ENCODE measurements at places on chromosomes 5 and 9. TPM values are rescaled to one million over a fixed set of nuclear protein-coding genes. Genes with fewer than 3 reads are reported as not detected.

GRCh38 chr5:39426051-39426745, 1.4 kb upstream of the DAB2 start:
- DNase-seq, result peak; percentile 35

DNA sequence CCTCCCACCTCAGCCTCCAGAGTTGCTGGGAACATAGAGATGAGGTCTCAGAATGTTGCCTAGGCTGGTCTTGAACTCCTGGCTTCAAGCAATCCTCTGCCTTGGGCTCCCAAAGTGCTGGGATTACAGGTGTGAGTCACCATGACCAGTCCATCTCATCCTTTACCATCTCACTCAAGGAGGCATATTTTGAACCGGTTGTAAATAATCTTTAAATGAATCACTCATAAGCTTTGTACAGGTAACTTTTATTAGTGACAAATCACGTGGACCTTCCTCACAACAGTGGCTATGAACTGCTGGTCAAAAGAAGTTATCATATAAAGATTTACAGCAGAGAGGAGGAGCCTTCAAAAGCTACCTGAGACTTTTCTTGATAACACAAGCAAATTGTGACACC, 70.7 kb downstream of the RFK start:
- no peak for DNase-seq

GRCh38 chr9:97491216-97491999, 10.1 kb upstream of the TMOD1 start:
- no peak for DNase-seq

DNA sequence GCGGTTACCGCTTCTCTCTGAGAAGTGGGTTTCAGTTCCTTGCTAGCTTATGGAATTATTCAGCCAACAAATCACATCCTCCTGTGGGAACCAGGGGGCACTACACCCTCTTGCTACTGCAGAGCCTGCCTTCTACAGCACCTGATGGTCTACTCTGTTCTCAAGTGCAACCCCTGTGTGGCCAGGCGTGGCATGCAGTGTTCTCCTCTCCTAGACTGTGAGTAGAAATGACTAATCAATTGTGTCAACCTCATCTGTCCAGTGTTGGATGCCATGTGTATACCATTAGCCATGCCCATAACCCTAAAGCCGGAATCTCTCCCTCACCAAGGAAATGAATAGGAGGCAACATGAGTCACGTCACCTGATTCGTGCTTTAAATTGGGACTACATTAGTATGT, 117.2 kb upstream of the LIFR start:
- DNase-seq, result no peak

DNA sequence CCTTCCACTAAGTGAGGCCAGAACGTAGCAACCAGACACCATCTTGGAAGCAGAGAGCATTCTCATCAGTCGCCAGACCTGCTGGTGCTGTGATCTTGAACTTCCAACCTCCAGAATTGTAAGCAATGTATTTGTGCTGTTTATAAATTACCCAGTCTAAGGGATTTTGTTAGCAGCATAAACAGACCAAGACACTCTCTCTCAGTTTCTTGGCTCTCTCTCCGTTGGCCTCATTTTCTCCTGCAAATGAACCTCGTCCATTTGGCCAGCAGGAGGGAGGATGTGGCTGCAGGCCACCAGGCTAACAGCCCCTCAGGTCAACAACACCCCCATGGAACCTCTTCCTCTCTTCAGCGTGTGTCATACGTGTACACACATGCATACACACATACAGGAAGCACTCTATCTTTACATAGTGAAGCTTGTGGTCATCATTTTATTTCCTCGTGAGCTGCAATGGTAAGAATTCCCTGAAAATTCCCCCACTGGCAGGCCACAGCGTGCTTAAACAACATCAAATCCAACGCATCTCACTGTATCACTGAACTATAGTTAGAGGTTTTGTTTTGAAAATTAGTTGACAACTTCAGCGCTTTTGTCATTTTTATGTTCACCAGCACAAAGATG, 62.8 kb upstream of the PPP1R26 start:
- no peak for DNase-seq

- peak; percentile 94 for DNase-seq
These were observed 42.5 kb downstream of the FRMPD1 start for GRCh38 chr9:37693260-37693659.

DNA sequence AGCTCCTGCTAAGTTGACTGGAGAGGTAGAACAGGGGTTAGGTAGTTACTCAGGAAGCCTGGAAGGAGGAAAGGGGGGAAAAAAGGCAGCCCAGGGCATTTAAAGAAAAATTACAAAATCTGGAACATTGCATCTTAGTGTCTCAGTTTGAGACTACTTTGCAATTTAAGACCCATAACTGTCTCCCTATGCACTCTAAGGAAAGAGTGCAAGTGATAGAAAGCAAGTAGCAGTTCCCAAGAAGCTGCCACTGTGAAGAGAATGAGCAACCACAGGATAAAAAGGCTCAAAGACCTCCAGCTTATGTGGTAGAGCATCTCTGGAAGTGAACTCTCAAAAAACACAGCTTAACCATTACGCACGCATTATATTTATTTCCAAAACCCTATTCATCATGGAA, 141.8 kb downstream of the SLCO4C1 start:
- no peak for DNase-seq

DNA sequence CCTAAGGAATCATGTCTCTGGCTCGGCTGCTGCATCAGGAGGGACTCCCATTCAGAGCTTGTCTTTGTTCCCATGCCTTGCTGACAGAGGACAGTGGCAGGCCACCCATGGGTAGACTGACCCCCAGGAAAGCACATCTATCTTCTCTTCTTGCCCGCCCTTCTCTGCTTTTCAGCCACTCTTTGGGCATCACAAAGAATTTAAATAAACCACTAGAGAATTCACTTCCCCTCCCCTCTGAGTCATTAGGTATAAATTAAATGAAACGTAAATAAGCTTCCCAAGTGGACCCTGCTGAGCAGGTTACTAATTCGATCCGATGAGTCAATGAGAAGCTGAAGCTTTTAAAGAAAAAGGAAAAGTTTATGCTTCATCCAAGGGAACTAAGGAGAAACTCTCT, 97.0 kb downstream of the DRD1 start:
- no peak for DNase-seq

GRCh38 chr5:154159343-154159742, 31.2 kb upstream of the GALNT10 start:
- DNase-seq, result peak; percentile 39

DNA sequence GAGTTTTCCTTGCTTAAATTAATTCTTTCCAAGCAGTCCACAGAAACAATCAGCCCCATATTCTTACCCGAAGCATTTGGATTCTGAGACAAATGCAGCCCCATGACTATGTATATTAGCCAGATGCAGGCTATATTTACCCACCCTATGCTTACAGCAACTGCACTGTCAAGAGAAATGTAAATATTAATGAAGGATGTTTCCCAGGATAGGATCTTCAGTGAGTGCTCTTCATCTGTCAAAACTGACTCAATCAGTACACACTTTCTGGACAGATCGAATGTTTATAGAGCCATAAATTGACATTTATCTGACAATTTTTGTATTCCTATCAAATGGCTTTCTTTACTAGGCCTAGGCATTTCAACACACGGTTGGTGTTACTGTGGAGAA, 725.3 kb upstream of the SEMA6A start:
- DNase-seq, result no peak

- peak; percentile 76 for DNase-seq
These were observed 20.3 kb downstream of the ANXA2R start for GRCh38 chr5:43019614-43020398.

DNA sequence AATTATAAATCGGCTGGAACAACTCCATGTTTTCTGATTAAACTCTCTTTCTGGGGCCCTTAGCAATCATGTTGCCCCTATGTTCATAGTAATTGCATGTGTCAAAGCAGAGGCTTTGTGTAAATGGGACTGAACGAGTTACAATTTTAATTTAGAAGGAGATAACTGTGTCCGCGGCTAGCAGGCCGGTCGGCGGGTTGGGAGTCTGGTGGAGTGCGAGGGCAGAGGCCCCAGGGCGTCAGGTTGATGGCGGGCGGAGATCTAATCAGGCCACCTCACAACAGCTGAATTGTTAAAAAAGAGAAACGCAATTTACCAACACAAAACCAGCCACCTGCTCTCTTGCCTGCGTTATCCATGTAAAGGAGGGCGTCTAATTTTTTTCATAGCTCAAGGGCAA, 134.9 kb upstream of the LPCAT1 start:
- DNase-seq, result no peak

GRCh38 chr5:139474890-139475791, 4.3 kb downstream of the SMIM33 start:
- peak; percentile 84 for DNase-seq

DNA sequence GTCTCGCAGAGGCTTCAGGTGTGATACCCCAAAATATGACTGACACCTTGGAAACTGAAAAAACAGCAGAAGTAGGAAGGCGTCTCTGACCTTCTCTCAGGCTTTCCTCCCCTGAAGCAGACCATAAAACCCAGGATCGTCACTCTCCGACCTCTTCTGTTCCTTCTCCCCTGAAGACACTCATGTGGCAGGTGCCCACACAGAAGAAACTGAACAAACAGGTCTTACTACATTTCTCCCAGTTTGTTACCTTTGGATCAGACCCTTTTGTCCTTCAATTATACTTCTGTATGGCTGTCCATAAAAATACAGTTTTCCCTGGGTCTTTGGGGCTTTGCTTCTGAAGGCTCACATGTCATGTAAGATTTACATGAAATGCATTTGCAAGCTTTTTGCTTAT, 10.3 kb upstream of the PRUNE2 start:
- DNase-seq, result no peak

DNA sequence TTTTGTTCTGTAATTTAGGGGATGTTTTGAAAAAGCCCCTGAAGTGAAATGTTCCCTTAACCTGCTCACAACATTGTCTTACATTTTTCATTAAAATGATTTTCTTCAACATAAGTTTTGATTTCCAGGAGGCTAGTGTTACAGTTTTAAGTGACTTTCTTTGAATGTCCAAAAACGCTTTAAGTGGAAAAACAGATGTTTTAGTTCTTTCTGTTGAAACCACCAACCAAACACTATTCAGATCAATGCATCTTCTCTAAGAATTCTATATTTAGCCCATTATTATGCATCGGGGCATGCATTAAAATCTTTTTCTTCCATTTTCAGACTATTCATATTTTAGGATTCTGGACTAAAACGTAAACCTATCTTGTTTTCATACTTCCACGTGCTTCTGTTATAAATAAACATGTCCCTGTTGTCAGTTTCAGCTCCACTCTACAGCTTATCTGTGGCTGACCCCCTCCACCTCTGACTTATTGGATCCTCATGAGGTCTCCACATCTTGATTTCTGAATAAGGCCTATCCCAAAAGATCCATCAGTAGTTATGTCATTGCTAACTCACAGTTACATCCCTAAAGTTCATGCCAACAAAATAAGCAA, 882.3 kb upstream of the SEMA6A start:
- no peak for DNase-seq

- DNase-seq, result no peak
These were observed 248.7 kb downstream of the TAF11L14 start for GRCh38 chr5:17882760-17883488.

HRH2 gene
- total RNA-seq, result not detected

TDRD7 gene
- 6.2 TPM for total RNA-seq

HMCN2 gene
- 12.1 TPM for total RNA-seq

IL31RA gene
- total RNA-seq, result 1.4 TPM

NFIB gene
- 13.0 TPM for total RNA-seq

ISCA1 gene
- total RNA-seq, result 41.2 TPM
